ENCODE measurements at places on chromosomes 11 and 22. TPM values are rescaled to one million over a fixed set of nuclear protein-coding genes. Genes with fewer than 3 reads are reported as not detected.

Gene SGSM1
- not detected for total RNA-seq

Gene CDC42EP1
- 70.0 TPM for total RNA-seq

Gene ARHGEF17
- total RNA-seq = 33.1 TPM

Gene MRGPRF
- total RNA-seq = 43.1 TPM

Data from bronchus fibroblast of lung (primary cell).